A549 treated with Mapracorat at 1 μM for 4 hours (cell line): ENCODE measurements at places on chromosomes 5 and 9. TPM values are rescaled to one million over a fixed set of nuclear protein-coding genes. Genes with fewer than 3 reads are reported as not detected.

Gene BARX1
- 8.3 to 13.3 TPM (median 12.0 TPM) in 5 replicates for total RNA-seq

Gene MYMK
- not detected in 5 replicates for total RNA-seq

Gene ACTBL2
- 0.06 to 0.08 TPM in 2 of 5 replicates, not detected in the others for total RNA-seq

Gene SPAG8
- 0.34 to 0.74 TPM (median 0.56 TPM) in 5 replicates for total RNA-seq

Gene RAB3C
- total RNA-seq = not detected in 5 replicates

Gene PCDHGA9
- total RNA-seq = 0.06 to 0.08 TPM (median 0.06 TPM) in 3 of 5 replicates, not detected in the others

Gene TAF11L13
- not detected in 5 replicates for total RNA-seq

Gene CAPSL
- not detected in 5 replicates for total RNA-seq

Gene ALDH1A1
- 4,422 to 5,926 TPM (median 5,467 TPM) in 5 replicates for total RNA-seq

Gene CARTPT
- total RNA-seq = not detected in 5 replicates
